Activated CD4-positive, alpha-beta T cell treated with anti-CD3 and anti-CD28 coated beads, Interleukin-2, amount 10 ng/mL, durations not matched to agents 24 days and 14 days (primary cell): ENCODE measurements at places on chromosomes 11 and 22. TPM values are rescaled to one million over a fixed set of nuclear protein-coding genes. Genes with fewer than 3 reads are reported as not detected.

- no peaks in the 10 kb centered on the region for H3K36me3 ChIP-seq
- peaks cover 1% of the 10 kb centered on the region for H3K27me3 ChIP-seq
- no peak overlapping the region for H3K27ac ChIP-seq
Measured at GRCh38 chr11:86091566-86091965, 22.7 kb upstream of the PICALM start.

DNA sequence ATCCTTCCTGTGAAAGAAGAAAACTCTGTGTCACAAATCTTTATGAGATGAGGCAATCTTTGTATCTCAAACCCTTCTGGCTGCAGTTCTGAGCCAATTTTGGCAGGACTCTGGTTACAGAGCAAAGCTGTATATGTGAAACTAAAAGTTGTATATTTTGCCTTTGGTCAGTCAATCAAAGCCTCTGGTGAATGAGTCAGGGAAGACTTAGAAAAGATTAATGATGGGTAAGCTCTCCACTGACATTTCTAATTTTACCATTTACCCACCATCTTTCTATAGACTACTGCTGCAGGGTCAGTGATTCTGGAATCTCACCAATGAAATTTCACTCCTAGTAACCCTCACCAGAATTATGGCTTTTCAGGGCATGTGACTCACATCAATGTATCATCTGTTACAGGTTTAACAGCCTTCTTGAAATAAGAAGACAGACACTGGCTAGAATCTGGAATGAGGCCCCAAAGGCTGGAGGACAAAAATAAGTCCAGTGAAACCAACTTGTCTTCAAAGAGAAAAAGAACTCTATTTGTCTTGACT lies 43.3 kb downstream of the USP35 start:
- H3K4me3 ChIP-seq = no peak overlapping the region
- H3K27me3 ChIP-seq = no peaks in the 10 kb centered on the region
- no peak overlapping the region for H3K27ac ChIP-seq
- DNase-seq = no peak

The MAJIN gene
- 0.71 TPM in 1 of 2 replicates, not detected in the other for total RNA-seq

- H3K4me1 ChIP-seq = peaks cover 39% of the 10 kb centered on the region
- H3K36me3 ChIP-seq = peaks cover 9% of the 10 kb centered on the region
- no peak for DNase-seq
- peak overlapping the region; percentile 99 for H3K27ac ChIP-seq
- no peaks in the 10 kb centered on the region for H3K27me3 ChIP-seq
- H3K4me3 ChIP-seq = no peak overlapping the region
Measured at GRCh38 chr22:50622723-50623327, 5.1 kb downstream of the ARSA start.

The GNAZ gene
- 0.51 and 0.83 TPM in 2 replicates for total RNA-seq

The SMTNL1 gene
- total RNA-seq = not detected in 2 replicates

- H3K4me3 ChIP-seq = no peak overlapping the region
- peaks cover 26% of the 10 kb centered on the region for H3K27me3 ChIP-seq
- H3K36me3 ChIP-seq = no peaks in the 10 kb centered on the region
- no peak for DNase-seq
Measured at GRCh38 chr11:76800466-76801200, 17.5 kb downstream of the TSKU start.

The LGALS12 gene
- not detected in 2 replicates for total RNA-seq

DNA sequence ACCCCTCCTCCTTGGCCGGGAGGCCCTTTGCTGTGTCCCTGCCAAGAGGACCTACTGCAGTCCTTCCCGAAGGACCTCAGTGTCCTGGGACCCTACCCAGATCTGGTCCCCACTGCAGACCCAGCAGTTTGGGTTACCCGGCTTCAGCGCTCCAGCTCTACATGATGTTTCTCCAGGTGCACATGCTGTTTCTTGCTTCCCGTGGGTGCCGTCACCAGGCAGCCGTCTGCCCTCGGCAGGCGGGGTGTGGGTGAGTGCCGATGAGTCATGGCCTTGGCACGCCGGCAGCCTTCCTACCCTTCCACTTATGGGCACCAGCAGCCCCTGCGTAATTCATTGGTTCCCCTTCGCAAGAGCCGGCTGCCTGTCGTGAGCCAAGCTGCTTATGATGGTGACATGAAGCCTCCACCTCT lies 101.8 kb downstream of the BCR start:
- peaks cover 11% of the 10 kb centered on the region for H3K36me3 ChIP-seq
- H3K27ac ChIP-seq = no peak overlapping the region
- H3K27me3 ChIP-seq = no peaks in the 10 kb centered on the region
- DNase-seq = no peak

The DDI1 gene
- not detected in 2 replicates for total RNA-seq

The DEUP1 gene
- not detected in 2 replicates for total RNA-seq

- no peak overlapping the region for H3K27ac ChIP-seq
- no peak overlapping the region for H3K4me3 ChIP-seq
- no peak for DNase-seq
Measured at GRCh38 chr11:120399307-120399706, 63.1 kb downstream of the ARHGEF12 start.

The NOX4 gene
- not detected in 2 replicates for total RNA-seq

DNA sequence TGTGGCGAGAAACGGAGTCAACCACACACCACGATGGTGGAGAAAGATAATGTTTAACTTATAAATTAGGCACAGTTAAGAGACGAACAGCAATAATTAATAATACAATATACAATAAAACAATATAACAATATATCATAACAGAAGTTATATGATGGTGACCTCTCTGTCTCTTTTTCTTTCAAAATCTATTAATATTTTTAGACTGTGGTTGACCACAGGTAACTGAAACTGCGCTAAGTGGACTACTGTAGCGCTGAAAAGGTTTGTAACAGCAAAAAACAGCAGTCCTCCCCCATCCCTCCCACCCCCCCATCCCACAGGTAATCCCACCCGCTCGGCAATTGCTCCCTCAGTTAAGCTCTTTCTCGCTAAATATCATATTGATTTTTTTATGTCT lies 3.6 kb upstream of the SSTR3 start:
- peaks cover 40% of the 10 kb centered on the region for H3K36me3 ChIP-seq
- no peaks in the 10 kb centered on the region for H3K27me3 ChIP-seq
- no peak overlapping the region for H3K4me3 ChIP-seq

The CABP4 gene
- 0.66 and 0.68 TPM in 2 replicates for total RNA-seq

The FAM181B gene
- total RNA-seq = not detected in 2 replicates

GRCh38 chr11:38756537-38756936 lies 2158.5 kb upstream of the RAG2 start:
- H3K36me3 ChIP-seq = no peaks in the 10 kb centered on the region
- H3K27ac ChIP-seq = no peak overlapping the region
- H3K4me3 ChIP-seq = no peak overlapping the region
- no peak for DNase-seq
- no peaks in the 10 kb centered on the region for H3K4me1 ChIP-seq

GRCh38 chr22:46545086-46545792 lies 7.8 kb upstream of the CELSR1 start:
- H3K4me3 ChIP-seq = no peak overlapping the region
- DNase-seq = no peak
- no peaks in the 10 kb centered on the region for H3K36me3 ChIP-seq
- peaks cover 22% of the 10 kb centered on the region for H3K27me3 ChIP-seq
- no peaks in the 10 kb centered on the region for H3K4me1 ChIP-seq

GRCh38 chr11:113947994-113948393 lies 26.9 kb upstream of the HTR3A start:
- H3K27ac ChIP-seq = no peak overlapping the region
- H3K4me1 ChIP-seq = no peaks in the 10 kb centered on the region
- no peak for DNase-seq
- H3K36me3 ChIP-seq = no peaks in the 10 kb centered on the region

- no peaks in the 10 kb centered on the region for H3K36me3 ChIP-seq
- H3K4me1 ChIP-seq = no peaks in the 10 kb centered on the region
- no peak overlapping the region for H3K4me3 ChIP-seq
- no peak for DNase-seq
- H3K27me3 ChIP-seq = no peaks in the 10 kb centered on the region
Measured at GRCh38 chr11:68669301-68670090, 14.8 kb upstream of the GAL start.

- no peak overlapping the region for H3K27ac ChIP-seq
- peaks cover 4% of the 10 kb centered on the region for H3K36me3 ChIP-seq
- peaks cover 10% of the 10 kb centered on the region for H3K4me1 ChIP-seq
- no peak for DNase-seq
Measured at GRCh38 chr11:47589118-47589517, 2.6 kb downstream of the FAM180B start.

The NRIP3 gene
- 4.8 and 5.3 TPM in 2 replicates for total RNA-seq

GRCh38 chr11:66814678-66815077 lies 28.6 kb upstream of the RCE1 start:
- no peak for DNase-seq
- no peak overlapping the region for H3K27ac ChIP-seq
- no peaks in the 10 kb centered on the region for H3K27me3 ChIP-seq
- H3K4me3 ChIP-seq = no peak overlapping the region
- peaks cover 4% of the 10 kb centered on the region for H3K4me1 ChIP-seq

- no peaks in the 10 kb centered on the region for H3K4me1 ChIP-seq
- peaks cover 3% of the 10 kb centered on the region for H3K27me3 ChIP-seq
- no peak overlapping the region for H3K27ac ChIP-seq
- H3K4me3 ChIP-seq = no peak overlapping the region
- DNase-seq = no peak
- H3K36me3 ChIP-seq = no peaks in the 10 kb centered on the region
Measured at GRCh38 chr11:112634551-112634950, 326.7 kb upstream of the NCAM1 start.

DNA sequence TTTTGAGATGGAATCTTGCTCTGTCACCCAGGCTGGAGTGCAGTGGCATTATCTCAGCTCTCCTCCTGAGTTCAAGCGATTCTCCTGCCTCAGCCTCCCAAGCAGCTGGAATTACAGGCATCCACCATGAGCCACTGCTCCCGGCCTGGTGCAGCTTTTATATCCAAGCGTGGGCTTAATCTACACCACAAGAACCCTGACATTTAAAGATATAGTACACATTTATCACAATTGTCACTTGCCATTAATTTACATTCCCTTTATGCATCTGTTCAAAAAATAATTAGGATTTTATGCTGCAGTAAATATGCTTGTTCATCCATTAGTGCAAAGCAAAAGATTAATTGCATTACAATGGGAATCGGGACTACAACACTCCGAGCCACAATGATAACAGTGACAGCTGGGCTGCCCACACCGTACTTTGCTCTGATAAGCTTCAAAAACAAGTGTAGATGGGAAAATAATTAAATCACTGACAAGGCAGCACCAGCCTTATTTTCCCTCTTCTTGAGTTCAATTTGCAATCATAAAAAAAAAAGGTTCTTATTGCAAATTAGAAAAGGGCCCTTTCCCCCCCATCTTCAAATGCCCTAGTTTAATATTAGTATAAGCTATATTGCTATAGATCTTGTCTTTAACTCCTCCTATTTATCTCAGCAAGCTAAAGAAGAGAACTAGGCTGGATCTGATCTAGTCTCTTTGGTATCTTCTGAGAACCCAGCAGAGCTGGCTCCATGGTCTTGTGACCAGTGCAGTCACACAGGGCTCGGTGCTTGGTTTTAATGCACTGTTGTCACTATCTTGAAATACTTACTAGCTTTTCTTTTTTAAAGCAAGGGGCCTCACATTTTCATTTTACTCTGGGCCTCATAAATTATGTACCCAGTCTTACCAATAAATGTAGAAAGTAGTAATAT lies 206.2 kb upstream of the LRRC4C start:
- no peaks in the 10 kb centered on the region for H3K4me1 ChIP-seq
- H3K36me3 ChIP-seq = no peaks in the 10 kb centered on the region
- no peak overlapping the region for H3K27ac ChIP-seq

- peak overlapping the region; percentile 94 for H3K27ac ChIP-seq
- H3K36me3 ChIP-seq = peaks cover 8% of the 10 kb centered on the region
- no peaks in the 10 kb centered on the region for H3K27me3 ChIP-seq
- peak overlapping the region; percentile 97 for H3K4me3 ChIP-seq
- peak; percentile 64 for DNase-seq
Measured at GRCh38 chr11:910044-910588, 494 bp downstream of the CHID1 start.

The KRTAP5-2 gene
- total RNA-seq = not detected in 2 replicates

DNA sequence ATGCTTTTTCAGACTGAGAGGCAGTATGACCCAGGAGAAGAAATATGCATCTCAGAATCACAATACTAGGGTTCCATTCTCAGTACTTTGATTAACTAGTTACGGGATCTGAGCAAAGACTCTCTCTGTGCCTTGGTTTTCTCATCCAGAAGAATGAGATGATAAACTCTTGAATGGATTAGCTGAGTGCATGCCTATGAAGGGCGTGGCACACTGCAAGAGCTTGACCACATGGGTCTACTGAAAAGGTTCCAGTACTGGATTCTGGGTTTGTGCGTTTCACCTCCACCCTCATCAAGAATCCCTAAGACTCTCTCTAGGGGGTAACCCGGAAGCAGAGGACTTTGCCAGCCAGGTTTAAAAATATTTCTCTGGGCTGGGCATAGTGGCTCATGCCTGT lies 25.6 kb downstream of the PGA5 start:
- H3K27ac ChIP-seq = no peak overlapping the region
- peaks cover 2% of the 10 kb centered on the region for H3K4me1 ChIP-seq
- no peak for DNase-seq
- H3K36me3 ChIP-seq = no peaks in the 10 kb centered on the region
- H3K27me3 ChIP-seq = no peaks in the 10 kb centered on the region

- no peaks in the 10 kb centered on the region for H3K36me3 ChIP-seq
- H3K4me1 ChIP-seq = peaks cover 13% of the 10 kb centered on the region
- no peak overlapping the region for H3K27ac ChIP-seq
- H3K27me3 ChIP-seq = no peaks in the 10 kb centered on the region
- H3K4me3 ChIP-seq = no peak overlapping the region
Measured at GRCh38 chr22:43101306-43101705, 9.2 kb upstream of the BIK start.

DNA sequence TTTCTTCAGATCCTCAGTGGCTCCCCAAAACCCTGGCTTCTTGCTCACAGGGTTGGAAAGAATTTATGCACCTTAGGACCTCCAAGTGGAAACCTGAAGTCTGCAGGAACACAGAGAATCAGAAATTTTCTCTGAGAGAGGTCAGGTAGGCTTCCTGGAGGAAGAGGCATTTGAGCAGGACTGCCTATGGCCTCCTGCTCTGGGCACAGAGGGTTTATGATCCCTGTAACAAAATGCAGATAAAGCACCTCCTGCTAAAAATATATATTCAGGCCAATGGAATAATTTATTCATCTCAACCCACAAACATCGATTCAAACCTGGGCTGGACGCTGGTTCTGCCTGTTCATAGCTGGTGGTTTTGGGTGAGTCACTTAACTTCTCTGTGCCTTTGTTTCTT lies 68.1 kb upstream of the FGF3 start:
- no peaks in the 10 kb centered on the region for H3K36me3 ChIP-seq
- peaks cover 5% of the 10 kb centered on the region for H3K4me1 ChIP-seq
- no peak overlapping the region for H3K27ac ChIP-seq
- peaks cover 7% of the 10 kb centered on the region for H3K27me3 ChIP-seq
- DNase-seq = no peak
